IMR-90 (cell line): ENCODE measurements at places on chromosomes 2 and 18. TPM values are rescaled to one million over a fixed set of nuclear protein-coding genes. Genes with fewer than 3 reads are reported as not detected.

DNA sequence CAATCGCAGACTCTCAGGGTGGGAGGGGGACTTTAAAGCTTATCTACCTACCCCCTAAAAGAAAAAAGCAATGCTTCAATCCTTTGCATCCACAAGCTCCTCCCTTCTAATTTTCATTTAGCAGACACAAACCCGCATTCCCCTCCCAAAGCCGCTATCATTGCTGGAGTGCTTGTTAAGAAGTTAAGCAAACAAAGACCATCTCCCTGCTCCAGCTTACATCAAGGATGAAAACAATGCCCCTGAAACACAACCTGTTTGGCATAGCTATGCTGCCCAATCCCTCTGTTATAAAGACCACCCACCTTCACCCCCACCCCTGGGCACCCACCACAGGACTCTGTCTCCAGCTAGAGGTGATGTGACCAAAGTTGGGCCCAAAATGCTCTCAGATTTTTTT, 33.0 kb downstream of the REEP1 start:
- no peak for DNase-seq
- no peak overlapping the region for H3K27ac ChIP-seq
- H3K4me1 ChIP-seq, result no peaks in the 10 kb centered on the region

- no peak for DNase-seq
- no peak overlapping the region for H3K4me3 ChIP-seq
- H3K4me1 ChIP-seq, result no peaks in the 10 kb centered on the region; the same call in 1 of the 2 replicates
- no peaks in the 10 kb centered on the region for H3K27me3 ChIP-seq
- no peaks in the 10 kb centered on the region for H3K36me3 ChIP-seq
Observed at GRCh38 chr2:18620867-18621632, 31.7 kb upstream of the NT5C1B start.

The ERFE gene
- total RNA-seq, result 0.56 and 1.3 TPM in 2 replicates

The DNAH7 gene
- total RNA-seq, result 0.28 and 0.36 TPM in 2 replicates

- no peaks in the 10 kb centered on the region for H3K4me1 ChIP-seq
- H3K27ac ChIP-seq, result no peak overlapping the region
- no peak for DNase-seq
Observed at GRCh38 chr2:134882773-134883172, 35.8 kb upstream of the CCNT2 start.

GRCh38 chr2:205685314-205686055, 3.2 kb downstream of the NRP2 start:
- H3K4me1 ChIP-seq, result peaks cover 12% of the 10 kb centered on the region
- H3K4me3 ChIP-seq, result peak overlapping the region; percentile 90
- peaks cover 7% of the 10 kb centered on the region; the same call in 1 of the 2 replicates for H3K36me3 ChIP-seq
- peak; percentile 67 for DNase-seq
